ELR (cell line): ENCODE measurements at places on chromosomes 5 and 9.

DNA sequence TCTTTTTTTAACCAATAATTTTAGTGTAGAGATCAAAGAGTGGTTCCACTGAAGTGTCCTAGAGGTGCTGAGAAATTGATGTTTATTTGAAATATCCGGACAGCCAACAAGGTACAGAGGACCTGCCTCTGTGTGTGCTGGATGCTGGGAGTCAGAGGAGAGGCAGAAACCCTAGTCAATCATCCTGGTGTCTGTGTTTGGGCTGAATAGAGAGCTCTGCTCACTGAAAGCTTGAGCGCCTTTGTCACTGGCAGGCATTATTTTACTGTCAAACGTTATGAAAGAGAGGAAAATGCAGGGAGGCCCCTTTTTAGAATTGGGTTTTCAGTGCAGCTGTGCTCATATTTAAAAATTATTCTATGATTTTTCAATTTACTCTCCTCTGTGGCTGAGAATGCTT, 480.3 kb upstream of the TYRP1 start:
- DNase-seq: no peak

DNA sequence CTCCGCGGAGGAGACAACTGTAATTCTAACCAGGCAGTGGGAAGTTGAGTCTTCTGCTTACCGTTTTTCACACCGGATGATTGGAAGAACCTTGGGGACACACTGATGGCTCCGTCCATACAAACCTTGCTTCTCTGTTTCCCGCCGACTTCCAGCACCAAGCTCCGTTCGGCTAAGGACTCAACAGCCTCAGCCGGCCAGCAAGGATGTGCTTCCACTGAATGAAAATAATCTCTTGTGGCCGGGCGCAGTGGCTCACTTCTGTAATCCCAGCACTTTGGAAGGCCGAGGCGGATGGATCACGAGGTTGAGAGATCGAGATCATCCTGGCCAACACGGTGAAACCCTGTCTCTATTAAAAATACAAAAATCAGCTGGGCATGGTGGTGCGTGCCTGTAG, 1.8 kb upstream of the EDF1 start:
- DNase-seq: no peak

GRCh38 chr9:68437785-68438184, 81.4 kb downstream of the PGM5 start:
- DNase-seq: no peak

DNA sequence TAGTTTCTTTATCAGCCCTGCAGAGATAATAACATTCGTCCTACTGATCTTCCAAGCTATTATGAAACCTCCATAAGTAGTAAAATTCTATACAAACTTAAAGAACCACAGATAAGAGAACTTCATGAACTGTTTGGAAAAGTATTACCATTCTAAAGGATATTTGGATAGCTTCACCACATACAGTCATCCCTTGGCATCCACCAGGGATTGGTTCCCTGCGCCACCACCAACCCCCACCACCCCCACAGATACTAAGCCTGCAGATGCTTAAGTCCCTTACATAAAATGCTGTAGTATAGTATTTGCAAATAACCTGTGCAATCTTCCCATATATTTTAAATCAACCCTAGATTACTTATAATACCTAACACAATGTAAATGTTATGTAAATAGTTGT, 61.4 kb upstream of the SHISAL2B start:
- DNase-seq: no peak

DNA sequence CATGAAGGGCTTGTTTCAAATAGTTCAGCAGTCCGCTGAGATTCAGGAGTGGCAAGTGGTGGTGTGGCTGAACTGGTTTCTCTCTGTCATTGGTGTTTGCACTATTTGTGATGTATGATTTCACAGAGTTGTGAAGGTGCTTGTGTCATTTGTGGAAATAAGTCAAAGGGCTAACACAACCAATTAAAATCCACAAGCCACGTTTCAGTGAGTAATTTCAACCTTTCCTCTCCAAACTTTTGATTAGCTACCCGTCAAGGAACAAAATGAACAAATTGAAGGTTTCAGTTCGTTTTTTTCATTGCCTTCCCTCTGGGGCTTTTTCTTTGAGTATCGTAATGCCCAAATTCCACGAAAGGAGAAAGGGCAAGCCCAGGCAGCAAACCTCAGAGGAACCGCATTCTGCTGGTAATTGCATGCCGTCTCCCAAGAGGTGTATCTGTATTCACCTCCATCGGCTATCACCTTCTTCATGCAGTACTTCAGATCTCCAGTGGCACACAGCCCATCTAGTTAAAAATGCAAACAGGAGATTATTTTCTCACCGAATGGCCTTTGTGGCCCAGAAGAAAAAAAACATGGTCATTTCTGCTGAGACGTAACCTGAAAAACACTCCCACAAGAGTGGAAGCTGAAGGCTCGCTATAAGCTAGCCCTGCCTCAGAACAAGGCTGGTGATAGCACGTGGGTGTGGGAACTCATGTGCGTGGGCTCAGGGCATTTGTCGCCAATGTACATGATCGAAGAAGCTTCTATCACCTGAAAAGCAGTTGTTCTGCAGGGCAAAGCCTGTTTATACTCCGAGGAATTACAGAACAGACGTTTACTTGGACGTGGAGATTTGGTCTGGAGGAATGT, 197.1 kb downstream of the NR3C1 start:
- DNase-seq: no peak

GRCh38 chr5:66743344-66743743, 147.2 kb downstream of the MAST4 start:
- no peak for DNase-seq

GRCh38 chr5:160450164-160450932, 28.7 kb downstream of the PTTG1 start:
- DNase-seq: no peak

- DNase-seq: no peak
Observed at GRCh38 chr5:15459200-15459599, 40.8 kb upstream of the FBXL7 start.

DNA sequence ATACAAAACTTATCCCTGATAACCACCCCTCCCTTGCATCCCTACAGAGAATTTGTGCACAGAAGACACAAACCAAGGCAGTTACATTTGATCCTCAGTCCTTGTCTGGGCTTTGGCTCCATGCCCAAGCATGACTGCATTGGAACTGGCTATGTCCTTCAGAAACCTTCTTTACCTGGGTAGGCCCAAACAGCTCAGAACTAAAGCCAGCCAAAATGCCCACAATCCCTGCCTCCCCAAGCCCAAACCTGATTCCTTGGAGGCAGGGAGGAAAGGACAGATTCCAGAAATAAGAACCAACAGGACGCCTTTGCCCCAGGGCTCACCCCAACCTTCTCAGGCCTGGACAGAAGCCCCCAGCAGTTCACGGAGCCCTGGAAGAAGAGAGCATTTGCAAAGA, 8.2 kb downstream of the IL17B start:
- DNase-seq: no peak

GRCh38 chr5:172868924-172869591, 35.0 kb downstream of the ERGIC1 start:
- DNase-seq: peak; percentile 93

DNA sequence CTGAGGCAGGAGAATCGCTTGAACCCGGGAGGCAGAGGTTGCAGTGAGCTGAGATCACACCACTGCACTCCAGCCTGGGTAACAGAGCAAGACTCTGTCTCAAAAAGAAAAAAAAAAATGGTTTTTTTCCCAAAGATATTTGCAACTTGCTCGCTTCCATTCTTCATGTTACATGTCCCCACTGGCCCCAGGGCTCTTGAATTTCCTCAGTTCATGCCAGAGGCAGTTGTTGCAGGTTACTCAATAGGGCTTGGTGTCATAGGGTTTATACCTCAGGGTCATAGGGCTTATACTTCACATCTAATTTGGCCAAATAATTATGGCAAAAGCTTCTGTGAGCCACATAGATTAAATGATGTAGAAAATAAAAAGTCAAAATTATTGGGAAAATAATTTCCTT, 44.1 kb upstream of the KCNV2 start:
- DNase-seq: no peak

GRCh38 chr9:109498195-109499092, at the start of gene PTPN3:
PTPN3 (minus strand) TSS chr9:109498307; CDS start chr9:109463434, 34,873 bp downstream.
- no peak for DNase-seq

DNA sequence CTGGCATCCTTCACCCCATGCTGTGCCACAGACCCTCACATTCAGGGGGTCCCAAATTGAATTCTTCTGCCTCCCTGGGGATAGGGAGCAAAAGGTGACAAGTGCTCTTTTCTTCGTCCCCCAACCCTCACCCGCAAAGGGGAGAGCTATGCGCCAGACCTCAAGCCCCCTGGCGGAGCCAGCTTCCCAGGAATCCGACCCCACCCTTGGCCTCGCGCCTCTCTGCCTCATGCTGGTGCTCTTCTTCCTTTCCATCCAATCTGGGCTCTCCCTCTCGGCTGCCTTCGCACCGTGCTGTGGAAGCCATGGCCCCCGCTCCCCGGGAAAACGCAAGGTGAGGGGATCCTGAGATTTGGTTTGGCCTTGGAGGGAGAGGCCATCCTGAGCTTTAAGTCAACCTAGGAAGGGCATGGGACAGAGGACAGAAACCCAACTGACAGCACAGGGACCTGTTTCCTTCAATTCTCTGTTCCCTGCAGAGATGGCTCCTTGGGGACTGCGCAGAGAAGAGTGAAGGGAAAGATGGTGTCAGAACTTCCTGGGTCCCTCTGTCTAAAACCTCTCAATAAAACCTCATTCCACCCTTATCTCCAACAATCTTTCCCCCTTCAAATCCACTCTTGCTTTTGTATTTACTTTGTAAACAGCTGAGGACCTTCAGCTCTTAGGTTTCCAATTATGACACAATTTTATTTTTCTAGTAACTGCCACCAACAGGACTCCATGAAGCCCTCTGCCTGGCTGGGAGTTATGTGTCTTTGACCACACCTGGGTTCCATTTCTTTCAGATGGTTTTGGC, 36.3 kb upstream of the CRB2 start:
- no peak for DNase-seq

DNA sequence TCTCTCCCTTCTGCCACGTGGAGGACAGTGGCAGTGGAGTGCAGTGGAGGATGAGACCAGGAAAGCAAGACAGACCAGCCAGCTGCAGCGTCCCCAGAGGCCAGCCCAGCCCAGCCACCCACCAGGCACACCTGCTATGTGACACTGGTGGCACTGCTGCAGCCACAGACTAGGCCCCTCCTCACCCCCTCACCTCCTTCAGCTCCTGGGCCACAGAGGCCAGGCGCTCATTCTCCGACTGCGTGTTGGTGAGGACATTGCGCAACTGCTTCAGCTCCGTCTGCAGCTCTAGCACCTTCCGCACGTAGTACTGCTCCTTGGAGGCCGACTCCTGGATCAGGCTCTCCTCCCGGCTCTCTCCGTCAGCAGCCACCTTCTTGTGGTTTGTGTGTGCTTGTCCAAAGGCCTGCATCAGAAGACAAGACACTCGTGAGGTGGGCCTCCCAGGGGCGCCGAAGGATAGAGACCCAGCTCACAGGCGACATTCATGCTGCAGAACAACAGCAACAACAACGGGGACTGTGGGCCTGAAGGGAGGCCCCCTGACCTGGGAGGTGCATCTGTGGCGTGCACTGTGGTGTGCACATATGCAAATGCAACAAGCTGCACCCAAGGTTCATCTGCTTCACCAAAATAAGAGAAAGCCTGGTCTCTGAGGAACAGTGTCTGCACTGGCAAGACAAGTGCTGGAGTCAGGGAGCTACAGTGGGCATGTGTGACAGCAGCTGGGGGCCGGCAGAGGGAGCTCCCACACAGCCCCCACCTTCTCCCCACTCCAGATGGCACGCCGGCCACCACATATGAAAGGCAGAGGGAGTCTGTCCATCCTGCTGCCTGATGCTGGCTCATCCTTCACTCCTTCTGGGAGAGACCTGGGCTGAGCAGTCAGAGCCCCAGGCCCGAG, 35.5 kb downstream of the BICD2 start:
- DNase-seq: peak; percentile 40

DNA sequence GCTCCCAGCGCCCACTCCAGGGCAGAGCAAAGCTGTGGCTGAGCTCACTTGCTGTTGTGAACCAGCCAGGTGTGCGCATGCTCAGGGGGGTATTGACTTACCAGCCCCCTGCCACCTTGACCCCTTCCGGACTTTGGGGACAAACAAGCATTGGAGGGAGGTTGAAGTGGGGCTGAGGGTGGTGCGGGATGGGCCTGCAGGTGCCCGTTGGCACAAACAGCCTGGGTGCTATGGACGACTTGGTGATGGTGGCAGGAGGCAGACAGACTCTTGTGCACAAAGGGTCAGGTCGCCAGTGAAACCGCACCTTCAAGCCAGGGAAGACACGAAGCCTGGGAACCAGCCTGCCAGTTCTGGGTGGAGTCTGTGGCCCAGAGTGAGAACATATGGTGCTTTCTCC, 858.5 kb upstream of the PTPRD start:
- no peak for DNase-seq

- no peak for DNase-seq
Observed at GRCh38 chr9:72564479-72565281, 43.3 kb downstream of the TMC1 start.

DNA sequence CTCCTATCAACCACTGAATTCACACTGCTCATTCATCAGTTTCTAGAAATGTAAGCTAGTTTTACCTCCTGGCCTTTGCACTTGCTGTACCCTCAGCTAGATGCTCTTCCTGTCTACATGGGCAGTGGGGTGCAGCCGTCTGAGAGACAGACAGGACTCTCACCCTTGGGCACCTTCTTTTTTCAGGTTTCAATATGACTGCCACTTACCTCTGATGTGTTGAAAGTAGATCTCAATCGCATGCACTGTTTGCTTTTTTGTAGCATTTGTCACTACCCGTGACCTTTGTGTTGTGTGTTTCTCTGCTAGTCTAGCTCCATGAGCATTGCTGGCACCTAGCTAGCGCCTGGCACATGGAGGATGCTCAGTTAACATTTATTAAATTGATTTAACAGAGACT, 403.1 kb upstream of the TRPC7 start:
- DNase-seq: no peak

DNA sequence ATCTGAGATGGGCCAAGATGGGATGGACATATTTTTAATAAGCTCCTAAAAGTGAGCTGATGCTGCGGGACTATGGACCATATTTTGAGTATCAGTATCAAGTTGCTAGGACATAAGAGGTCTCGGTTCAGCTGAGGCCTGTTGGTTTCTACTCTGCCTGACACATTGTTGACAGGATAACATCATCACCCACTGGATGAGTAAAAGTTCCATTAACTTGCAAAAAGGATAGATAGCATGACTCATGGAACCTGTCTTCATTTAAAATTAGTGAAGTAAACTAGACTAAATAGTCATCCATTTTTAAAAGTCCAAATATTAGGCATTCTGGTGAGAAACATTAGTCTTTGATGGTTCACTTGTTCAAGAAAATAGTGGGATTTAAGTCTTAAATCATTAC, 33.3 kb downstream of the PARP8 start:
- peak; percentile 13 for DNase-seq
